Hair follicular keratinocyte (primary cell): ENCODE measurements at places on chromosomes 5 and 9. TPM values are rescaled to one million over a fixed set of nuclear protein-coding genes. Genes with fewer than 3 reads are reported as not detected.

SPTAN1 gene
- total RNA-seq: 89.6 and 124 TPM in 2 replicates

ZNF474 gene
- not detected in 2 replicates for total RNA-seq

GCNT1 gene
- total RNA-seq: 3.3 and 3.7 TPM in 2 replicates

TNFSF8 gene
- not detected in 2 replicates for total RNA-seq

SLF1 gene
- total RNA-seq: 8.9 and 14.5 TPM in 2 replicates

PCDHA10 gene
- total RNA-seq: not detected in 2 replicates

PHYHD1 gene
- total RNA-seq: 3.2 and 7.5 TPM in 2 replicates

TLR4 gene
- total RNA-seq: not detected in 2 replicates

IFNA21 gene
- not detected in 2 replicates for total RNA-seq

PCDH1 gene
- 0.49 and 5.6 TPM in 2 replicates for total RNA-seq

RANBP3L gene
- total RNA-seq: not detected in 2 replicates

AK8 gene
- total RNA-seq: 0.39 and 0.46 TPM in 2 replicates

SPINK7 gene
- total RNA-seq: 0.47 TPM in 1 of 2 replicates, not detected in the other

AJM1 gene
- 0.87 and 2.0 TPM in 2 replicates for total RNA-seq

ADAMTS2 gene
- total RNA-seq: 0.23 and 0.68 TPM in 2 replicates

ACSL6 gene
- 0.39 TPM in 1 of 2 replicates, not detected in the other for total RNA-seq

PROB1 gene
- 0.78 and 2.7 TPM in 2 replicates for total RNA-seq

ZMYND19 gene
- 24.8 and 42.8 TPM in 2 replicates for total RNA-seq

TAF11L10 gene
- total RNA-seq: not detected in 2 replicates

C5 gene
- 0.62 and 0.68 TPM in 2 replicates for total RNA-seq

TTC1 gene
- total RNA-seq: 32.6 and 42.9 TPM in 2 replicates

PDCD1LG2 gene
- total RNA-seq: 10.8 and 13.5 TPM in 2 replicates

CXCL14 gene
- total RNA-seq: 7.6 and 15.5 TPM in 2 replicates

IL3 gene
- not detected in 2 replicates for total RNA-seq

GRXCR2 gene
- total RNA-seq: not detected in 2 replicates

FBN2 gene
- 29.7 and 51.2 TPM in 2 replicates for total RNA-seq

SEMA5A gene
- 1.2 and 1.7 TPM in 2 replicates for total RNA-seq

GNG10 gene
- 66.9 and 70.4 TPM in 2 replicates for total RNA-seq

CATSPER3 gene
- total RNA-seq: not detected in 2 replicates

LHX6 gene
- total RNA-seq: 1.9 TPM in 1 of 2 replicates, not detected in the other

PKD2L2 gene
- not detected in 2 replicates for total RNA-seq

IQGAP2 gene
- total RNA-seq: not detected in 2 replicates

SOHLH1 gene
- not detected in 2 replicates for total RNA-seq

CTNND2 gene
- total RNA-seq: under 0.01 TPM in 1 of 2 replicates, not detected in the other

AGTPBP1 gene
- total RNA-seq: 11.2 and 12.7 TPM in 2 replicates

SLC46A2 gene
- not detected in 2 replicates for total RNA-seq

SKIC3 gene
- total RNA-seq: 39.0 and 46.8 TPM in 2 replicates

GBGT1 gene
- total RNA-seq: 2.7 TPM in 2 replicates
